Vagina (tissue), 2 donors: ENCODE measurements at places on chromosomes 13 and 19.

DNA sequence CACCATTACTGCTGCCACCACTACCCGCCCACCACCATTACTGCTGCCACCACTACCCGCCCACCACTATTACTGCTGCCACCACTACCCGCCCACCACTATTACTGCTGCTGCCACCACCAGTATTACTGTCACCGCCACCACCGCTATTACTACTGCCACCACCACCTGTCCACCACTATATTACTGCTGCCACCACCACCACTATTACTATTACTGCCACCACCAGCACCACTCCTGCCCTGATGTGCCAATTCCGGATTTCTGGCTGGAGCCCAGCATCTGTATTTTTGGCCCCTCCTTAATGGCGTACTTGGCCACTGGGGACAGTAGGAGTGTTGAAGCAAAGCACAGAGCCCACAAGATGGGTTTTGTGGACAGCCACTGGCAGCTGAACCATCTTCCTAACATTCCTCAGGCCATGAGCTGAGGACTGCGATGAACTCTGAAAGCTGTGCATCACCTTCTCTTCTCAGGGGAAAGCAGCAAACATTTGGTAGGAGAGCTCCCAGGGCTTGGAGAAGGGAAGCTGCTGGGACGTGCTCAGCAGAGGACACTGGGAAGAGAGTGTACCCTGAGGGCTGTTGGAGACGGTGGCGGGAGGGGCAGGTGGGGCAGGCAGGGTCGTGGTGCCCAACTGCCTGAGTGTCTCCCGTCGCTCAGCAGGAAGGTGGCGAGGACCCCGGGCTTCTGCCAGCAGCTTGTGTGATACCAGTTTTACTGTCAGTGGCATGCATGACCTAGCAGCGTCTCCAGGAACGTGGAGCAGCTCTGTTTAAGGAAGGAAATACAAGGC lies 23.0 kb downstream of the CUL4A start:
- H3K27ac ChIP-seq: no peak overlapping the region
- no peaks in the 10 kb centered on the region for H3K36me3 ChIP-seq

DNA sequence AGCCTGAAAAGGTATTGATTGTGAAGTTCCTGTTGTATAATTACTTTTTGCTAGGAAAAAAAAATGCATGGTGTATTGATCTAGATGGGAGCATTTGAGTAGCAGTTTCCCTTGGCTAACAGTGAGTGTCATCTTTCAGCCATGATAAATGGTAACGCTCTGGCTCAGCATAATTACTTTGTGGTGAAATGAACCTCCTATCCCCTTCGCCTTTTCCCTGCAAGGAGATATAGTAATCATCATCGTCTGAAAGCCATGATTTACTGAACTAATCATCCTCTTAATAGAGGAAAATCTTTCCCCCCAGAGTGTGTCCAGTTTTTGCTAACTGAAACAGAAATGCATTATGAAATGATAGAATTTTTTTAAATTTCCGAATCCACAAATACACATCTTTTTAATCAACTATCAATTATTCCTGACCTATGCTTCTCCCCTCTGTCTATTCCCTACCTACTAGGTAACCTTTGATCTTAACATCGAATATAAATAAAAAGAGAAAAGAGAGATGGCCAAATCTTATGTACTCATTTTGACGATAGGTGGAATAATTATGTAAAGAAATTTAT lies 88.7 kb downstream of the MAB21L1 start:
- H3K27ac ChIP-seq: no peak overlapping the region
- DNase-seq: no peak
- H3K36me3 ChIP-seq: no peaks in the 10 kb centered on the region
- H3K4me3 ChIP-seq: no peak overlapping the region
- H3K27me3 ChIP-seq: no peaks in the 10 kb centered on the region
- H3K4me1 ChIP-seq: peaks cover 13% of the 10 kb centered on the region

GRCh38 chr13:74920920-74921319 lies 561.0 kb downstream of the TBC1D4 start:
- no peaks in the 10 kb centered on the region for H3K27me3 ChIP-seq
- H3K4me3 ChIP-seq: no peak overlapping the region
- no peaks in the 10 kb centered on the region for H3K36me3 ChIP-seq
- no peak for DNase-seq

DNA sequence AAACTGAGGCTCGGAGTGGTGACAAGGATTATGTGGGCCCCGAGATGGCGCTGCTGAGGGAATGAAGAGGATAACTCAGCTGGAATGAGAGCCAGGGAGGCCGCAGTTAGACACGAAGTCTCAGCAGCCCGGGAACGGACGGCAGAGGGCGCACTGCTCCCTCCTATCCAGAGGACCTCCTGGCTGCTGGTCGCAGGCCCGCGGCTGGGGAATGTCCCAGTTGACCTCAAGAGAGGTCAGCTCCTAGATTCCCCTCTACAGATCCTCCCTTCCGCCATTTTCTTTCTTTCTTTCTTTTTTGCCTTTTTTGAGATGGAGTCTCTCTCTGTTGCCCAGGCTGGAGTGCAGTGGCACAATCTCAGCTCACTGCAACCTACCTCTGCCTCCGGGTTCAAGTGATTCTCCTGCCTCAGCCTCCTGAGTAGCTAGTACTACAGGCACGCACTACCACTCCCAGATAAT lies 24.1 kb upstream of the ASPDH start:
- DNase-seq: no peak
- no peaks in the 10 kb centered on the region for H3K27me3 ChIP-seq
- no peak overlapping the region for H3K4me3 ChIP-seq

- peaks cover 13% of the 10 kb centered on the region for H3K4me1 ChIP-seq
- H3K27me3 ChIP-seq: no peaks in the 10 kb centered on the region
- peak overlapping the region; percentile 68 for H3K4me3 ChIP-seq
- peak overlapping the region; percentile 93 for H3K27ac ChIP-seq
Measured at GRCh38 chr19:9792206-9793070, 23.9 kb upstream of the ZNF846 start.

- no peaks in the 10 kb centered on the region for H3K27me3 ChIP-seq
- no peak for DNase-seq
- peaks cover 8% of the 10 kb centered on the region for H3K4me1 ChIP-seq
- no peaks in the 10 kb centered on the region for H3K36me3 ChIP-seq
- H3K4me3 ChIP-seq: no peak overlapping the region
- no peak overlapping the region for H3K27ac ChIP-seq
Measured at GRCh38 chr19:10508707-10509106, 5.6 kb upstream of the KEAP1 start.

GRCh38 chr13:98022210-98022609 lies 68.7 kb downstream of the IPO5 start:
- DNase-seq: no peak
- H3K27ac ChIP-seq: no peak overlapping the region
- H3K4me1 ChIP-seq: no peaks in the 10 kb centered on the region
- no peak overlapping the region for H3K4me3 ChIP-seq

DNA sequence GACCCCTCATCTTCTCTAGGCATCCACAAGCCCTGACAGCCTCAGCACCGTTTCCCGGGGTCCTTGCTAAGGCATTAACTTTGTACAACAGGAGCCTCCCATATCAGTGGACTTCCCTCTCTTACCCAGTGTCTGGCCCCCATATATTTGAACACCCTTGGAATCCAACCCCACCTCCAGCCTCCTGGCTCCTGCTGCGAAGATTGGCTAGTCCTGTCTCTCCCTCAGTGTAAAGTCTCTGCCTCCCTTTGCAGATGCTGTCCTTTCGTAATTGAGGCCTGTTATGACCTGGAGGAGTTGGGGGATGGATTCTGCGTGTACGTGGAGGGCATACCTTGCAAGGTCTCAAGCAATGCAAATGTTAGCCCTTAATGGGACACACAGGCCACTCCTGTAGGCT lies 413.7 kb downstream of the IRS2 start:
- H3K4me3 ChIP-seq: no peak overlapping the region
- no peak overlapping the region for H3K27ac ChIP-seq
- DNase-seq: no peak
- no peaks in the 10 kb centered on the region for H3K27me3 ChIP-seq
- H3K36me3 ChIP-seq: no peaks in the 10 kb centered on the region

DNA sequence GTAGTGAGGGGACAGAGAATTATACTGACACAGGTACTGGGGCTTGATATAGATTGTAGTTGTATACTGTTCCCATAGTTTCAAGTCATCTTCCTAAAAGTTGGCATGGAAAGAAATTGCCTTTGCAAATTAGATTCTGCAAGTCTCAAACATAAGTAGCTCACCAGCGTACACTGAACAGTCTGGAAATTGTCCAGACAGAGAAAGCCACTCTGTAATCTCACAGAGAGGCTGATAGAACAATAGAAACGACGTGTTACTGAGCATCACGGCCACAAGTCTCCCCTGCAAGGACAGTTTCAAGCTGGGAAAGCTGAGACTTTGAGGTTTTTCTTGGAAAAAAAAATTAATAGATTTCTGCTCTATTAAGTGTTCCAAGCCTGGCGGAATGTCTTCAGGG lies 228.6 kb downstream of the DNAJC15 start:
- H3K27me3 ChIP-seq: no peaks in the 10 kb centered on the region
- no peak overlapping the region for H3K27ac ChIP-seq
- H3K4me3 ChIP-seq: no peak overlapping the region
- H3K36me3 ChIP-seq: no peaks in the 10 kb centered on the region
- DNase-seq: no peak
